ENCODE measurements at places on chromosomes 4 and X.

- DNase-seq: peak; percentile 41
These were observed 30.3 kb upstream of the GLRB start for GRCh38 chr4:157045507-157046127.

- DNase-seq: no peak
These were observed 68.5 kb downstream of the UBA6 start for GRCh38 chr4:67632492-67632891.

DNA sequence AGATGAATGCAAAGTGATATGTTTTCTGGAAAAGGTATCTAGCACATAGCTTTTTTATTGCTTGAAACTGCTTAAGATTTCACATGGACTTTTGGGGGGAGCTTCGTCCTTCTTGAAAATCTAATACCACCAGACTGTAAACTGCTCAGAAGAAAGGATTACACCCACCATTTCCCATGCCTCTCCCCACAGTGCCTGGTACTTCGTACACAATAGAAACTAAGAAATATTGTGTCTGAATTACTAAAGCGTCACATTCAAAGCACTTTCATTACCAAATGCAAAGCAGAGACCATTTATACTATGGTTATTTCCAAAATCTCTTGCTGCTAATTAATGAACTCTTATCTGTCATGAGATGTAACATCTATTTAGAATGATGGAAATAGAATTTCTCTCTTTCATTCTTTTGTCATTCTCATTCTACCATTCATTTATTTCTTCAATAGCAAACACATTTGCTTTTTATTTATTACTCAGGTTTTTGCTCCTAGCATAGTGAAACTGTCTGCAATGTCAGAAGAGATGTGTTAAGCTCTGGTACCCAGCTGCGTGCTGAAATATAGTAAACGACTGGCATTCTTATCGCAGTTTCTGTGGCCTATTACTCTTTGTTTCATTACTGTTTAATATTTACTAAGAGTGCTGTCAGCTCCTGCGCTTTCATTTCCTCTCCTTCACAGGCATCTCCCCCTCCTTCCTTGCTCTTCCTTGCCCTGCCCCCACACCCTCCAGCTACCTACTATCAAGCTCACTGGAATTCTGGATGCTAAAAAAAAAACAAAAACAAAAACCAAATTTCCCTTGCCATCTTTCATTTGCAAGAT lies 51.4 kb upstream of the RAPGEF2 start:
- no peak for DNase-seq

GRCh38 chr4:151000747-151001429 lies 14.2 kb downstream of the LRBA start:
- DNase-seq: no peak

- no peak for DNase-seq
These were observed 93.7 kb upstream of the SOD3 start for GRCh38 chr4:24701683-24702082.

DNA sequence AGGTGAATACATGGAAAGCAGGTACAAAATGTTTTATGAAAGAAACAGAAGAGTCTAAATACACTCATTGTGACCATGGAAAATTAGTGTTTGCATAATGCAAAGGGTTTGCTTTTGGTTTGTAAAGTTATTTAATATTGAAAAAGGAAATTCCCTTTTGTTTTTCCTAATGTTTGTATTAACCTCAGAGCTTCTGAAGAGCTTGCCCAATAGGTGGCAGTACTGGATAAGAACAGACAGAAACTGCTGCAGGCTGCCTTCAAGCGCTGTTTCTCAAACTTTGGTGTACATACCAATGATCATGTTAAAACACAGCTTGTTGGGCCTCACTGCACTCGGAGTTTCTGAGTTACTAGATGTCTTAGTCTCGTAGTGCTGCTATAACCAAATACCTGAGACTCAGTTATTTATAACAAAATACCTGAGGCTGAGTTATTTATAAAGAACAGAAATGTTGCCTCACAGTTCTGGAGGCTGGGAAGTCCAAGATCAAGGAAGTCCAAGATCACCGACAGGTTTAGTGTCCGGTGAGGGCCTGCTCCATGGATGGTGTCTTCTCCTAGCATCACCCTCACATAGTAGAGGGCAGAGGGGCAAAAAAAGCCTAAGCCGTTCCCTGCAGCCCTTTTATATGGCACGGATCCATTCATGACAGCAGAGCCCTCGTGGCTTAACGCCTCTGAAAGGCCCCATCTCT lies 54.2 kb downstream of the SUPT20HL2 start:
- DNase-seq: peak; percentile 46

- DNase-seq: no peak
These were observed 69.5 kb downstream of the SHROOM2 start for GRCh38 chrX:9855561-9856283.

- no peak for DNase-seq
These were observed 15.9 kb upstream of the PIM2 start for GRCh38 chrX:48934581-48935300.

GRCh38 chrX:106139048-106139447 lies 29.1 kb upstream of the PWWP3B start:
- no peak for DNase-seq
